GM12878 (cell line): ENCODE measurements at places on chromosomes 3 and 15. TPM values are rescaled to one million over a fixed set of nuclear protein-coding genes. Genes with fewer than 3 reads are reported as not detected.

CHRFAM7A gene
- not detected in 2 replicates for total RNA-seq

GCSAM gene
- 81.5 and 100 TPM in 2 replicates for total RNA-seq

TMEM39A gene
- 35.8 and 39.0 TPM in 2 replicates for total RNA-seq

DLG1 gene
- 60.6 and 62.4 TPM in 2 replicates for total RNA-seq

GOLGA8G gene
- total RNA-seq, result not detected in 2 replicates

DTWD1 gene
- 15.1 and 16.0 TPM in 2 replicates for total RNA-seq

SCAMP5 gene
- total RNA-seq, result 24.8 and 25.5 TPM in 2 replicates

DNA sequence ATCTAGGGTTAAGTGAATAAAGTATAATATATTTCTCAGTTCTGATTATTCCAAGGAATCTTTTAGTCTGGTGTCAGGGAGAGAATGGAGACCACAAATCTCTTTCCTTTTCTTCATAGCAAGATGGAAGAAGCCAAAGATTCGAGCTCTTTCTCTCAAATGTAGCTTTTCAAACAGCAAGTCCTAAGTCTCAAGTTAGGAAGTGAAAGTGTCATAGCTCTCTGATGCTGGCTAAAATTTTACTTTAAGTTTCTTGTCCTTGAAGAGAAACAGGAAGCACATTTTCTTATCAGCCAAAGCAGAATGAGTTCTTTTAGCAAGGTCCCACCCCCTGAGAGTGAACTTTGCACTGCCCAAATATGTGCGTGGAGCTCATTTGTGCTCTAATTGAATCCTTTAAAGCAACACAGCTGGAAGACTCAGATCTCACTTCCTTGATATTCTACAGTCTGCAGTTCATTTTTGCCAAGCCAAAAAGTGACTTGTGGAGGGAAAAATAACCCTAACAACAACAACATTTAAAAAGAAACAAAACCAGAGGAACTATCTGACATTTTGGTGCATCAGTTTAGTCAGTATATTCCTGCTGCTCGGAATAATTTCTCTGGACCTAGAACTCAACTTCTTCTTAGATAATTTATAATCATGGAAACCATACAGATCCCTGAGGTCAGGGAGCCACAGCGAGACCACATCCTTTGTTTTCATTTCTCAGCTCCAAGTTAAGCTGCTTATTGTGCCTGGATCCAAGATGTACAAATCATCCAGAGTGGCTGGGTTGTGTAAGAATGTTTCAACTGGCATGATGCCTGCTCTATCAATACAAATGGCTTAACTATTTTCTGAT, 238.7 kb upstream of the P2RY1 start:
- peak; percentile 88 for DNase-seq
- peaks cover 7% of the 10 kb centered on the region for H3K4me1 ChIP-seq
- H3K27me3 ChIP-seq, result no peaks in the 10 kb centered on the region
- no peaks in the 10 kb centered on the region for H3K36me3 ChIP-seq
- no peak overlapping the region for H3K4me3 ChIP-seq
- H3K27ac ChIP-seq, result peak overlapping the region; percentile 16

DNA sequence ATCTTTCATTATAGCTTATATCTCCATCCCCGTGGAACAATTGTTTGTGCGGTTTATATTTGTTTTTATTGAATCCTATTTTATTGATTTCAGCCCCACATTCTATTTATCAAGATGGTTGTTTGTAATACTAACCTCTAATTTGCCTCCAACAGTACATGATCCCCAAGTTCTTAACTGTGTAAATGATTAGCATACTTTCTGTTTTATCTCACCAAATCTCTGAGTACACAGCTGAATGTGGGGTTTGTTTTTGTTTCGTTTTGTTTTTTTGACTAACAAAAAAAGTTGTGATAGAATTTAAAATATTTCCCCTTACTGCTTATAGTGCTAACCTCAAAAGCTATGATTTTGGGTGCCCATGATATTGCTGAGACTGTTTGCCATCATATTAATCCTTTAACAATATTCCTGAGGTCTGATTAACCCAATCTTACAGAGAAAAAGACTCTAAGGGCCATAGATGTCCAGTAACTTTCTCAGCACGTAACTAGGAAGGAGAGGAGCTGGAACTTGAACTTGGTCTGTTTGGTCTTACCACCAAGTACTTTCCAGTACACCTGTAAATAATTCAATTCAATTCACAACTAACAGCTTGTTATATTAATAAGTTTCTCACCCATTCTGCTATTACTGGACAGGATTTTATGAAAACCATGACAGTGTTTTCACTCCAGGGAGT, 789.8 kb downstream of the TUSC7 start:
- no peaks in the 10 kb centered on the region for H3K27me3 ChIP-seq
- no peak overlapping the region for H3K27ac ChIP-seq
- H3K36me3 ChIP-seq, result no peaks in the 10 kb centered on the region

GRCh38 chr3:135792174-135792573, 173.4 kb upstream of the PPP2R3A start:
- H3K36me3 ChIP-seq, result no peaks in the 10 kb centered on the region
- H3K4me3 ChIP-seq, result no peak overlapping the region
- DNase-seq, result no peak
- no peak overlapping the region for H3K27ac ChIP-seq

DNA sequence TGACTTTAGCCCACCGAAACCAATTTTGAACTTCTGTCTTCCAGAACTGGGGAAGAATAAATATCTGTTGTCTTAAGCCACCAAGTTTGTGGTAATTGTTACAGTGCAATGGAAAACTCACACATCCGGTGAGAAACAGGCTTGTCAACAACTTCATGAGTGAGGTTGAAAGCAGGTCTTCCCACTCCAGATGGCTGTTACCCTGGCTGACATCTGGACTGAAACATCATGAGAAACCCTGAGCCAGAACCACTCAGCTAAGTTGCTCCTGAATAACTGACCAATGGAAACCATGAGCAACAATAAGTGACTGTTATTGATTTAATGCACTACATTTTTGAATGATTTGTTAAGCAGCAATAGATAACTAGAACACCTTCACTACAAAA, 10.3 kb downstream of the ACSBG1 start:
- H3K36me3 ChIP-seq, result no peaks in the 10 kb centered on the region
- no peak overlapping the region for H3K27ac ChIP-seq
- no peak for DNase-seq
- no peaks in the 10 kb centered on the region for H3K27me3 ChIP-seq

DNA sequence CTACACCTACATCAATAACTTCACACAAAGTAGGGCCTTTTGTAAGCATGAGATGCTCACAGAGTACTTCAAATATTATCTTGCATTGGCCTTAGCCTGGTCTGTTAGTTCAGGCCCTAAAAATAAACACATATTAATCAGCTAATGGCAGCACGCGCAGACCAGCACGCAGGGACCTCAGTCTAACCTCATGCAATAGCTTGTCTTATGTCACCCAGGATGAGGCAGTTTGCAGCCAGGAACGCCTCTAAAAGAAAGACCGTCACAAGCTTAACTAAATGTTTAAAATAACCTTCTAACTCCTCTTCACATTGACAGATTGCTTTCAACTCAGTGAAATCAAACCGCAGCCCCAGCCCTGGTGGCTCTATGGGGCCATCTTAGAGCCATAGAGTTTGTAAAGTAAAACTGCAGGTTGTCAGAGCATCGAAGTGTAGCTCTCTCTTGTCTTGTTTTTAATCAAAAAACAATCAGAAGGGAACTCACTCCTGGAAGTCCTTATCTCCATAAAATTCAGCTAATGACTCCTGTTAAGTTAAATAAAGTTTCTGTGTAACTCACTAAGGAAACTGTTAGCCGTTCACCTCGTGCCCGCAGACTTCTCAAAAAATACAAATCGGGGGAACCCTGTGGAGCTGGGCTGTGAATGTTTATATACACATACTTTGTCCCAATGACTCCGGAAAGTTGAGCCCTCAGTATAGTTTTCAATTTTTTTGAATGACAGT, 212.6 kb downstream of the CDIN1 start:
- no peaks in the 10 kb centered on the region for H3K4me1 ChIP-seq
- DNase-seq, result no peak
- no peaks in the 10 kb centered on the region for H3K27me3 ChIP-seq

- no peak overlapping the region for H3K27ac ChIP-seq
- H3K27me3 ChIP-seq, result no peaks in the 10 kb centered on the region
- no peaks in the 10 kb centered on the region for H3K36me3 ChIP-seq
Observed at GRCh38 chr3:10561946-10562560, 56.7 kb upstream of the ATP2B2 start.

DNA sequence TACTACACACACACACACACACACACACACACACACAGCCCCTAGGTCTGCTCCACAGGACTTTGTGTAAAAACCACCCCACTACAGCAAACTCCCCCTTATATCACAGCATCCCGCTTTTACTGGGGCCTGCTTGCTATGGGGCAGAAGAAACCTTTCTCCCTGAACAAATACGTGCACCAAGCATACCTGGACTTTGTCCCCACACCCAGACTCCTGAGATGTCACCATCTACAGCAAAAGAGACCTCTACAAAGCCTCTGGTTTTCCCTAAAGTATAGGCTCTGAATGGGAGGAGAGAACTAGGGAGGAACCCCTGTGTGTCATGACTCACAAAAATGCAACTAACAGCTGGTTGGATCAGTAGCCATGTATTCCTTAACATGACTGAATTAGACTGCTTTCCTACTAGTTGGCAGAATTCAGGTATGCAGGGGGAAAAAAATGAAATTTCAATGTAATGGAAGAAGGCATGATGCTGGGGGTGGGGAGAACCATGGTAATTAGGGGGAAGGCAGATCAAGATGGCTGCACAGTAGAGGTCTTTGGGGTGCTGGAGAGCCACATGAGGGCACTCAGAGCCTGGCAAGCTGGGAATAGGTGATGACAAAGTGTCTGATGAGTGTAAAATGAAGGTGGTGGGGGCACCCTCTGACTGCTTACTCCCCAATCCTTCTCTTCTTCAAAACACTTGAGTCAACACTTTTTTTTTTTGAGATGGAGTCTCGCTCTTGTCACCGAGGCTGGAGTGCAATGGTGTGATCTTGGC, 45.9 kb downstream of the DAPK2 start:
- no peak overlapping the region for H3K27ac ChIP-seq
- no peak for DNase-seq
- no peaks in the 10 kb centered on the region for H3K27me3 ChIP-seq
- H3K36me3 ChIP-seq, result no peaks in the 10 kb centered on the region
- peaks cover 26% of the 10 kb centered on the region for H3K4me1 ChIP-seq
- H3K4me3 ChIP-seq, result no peak overlapping the region

- H3K27me3 ChIP-seq, result no peaks in the 10 kb centered on the region
- no peak overlapping the region for H3K4me3 ChIP-seq
- no peak overlapping the region for H3K27ac ChIP-seq
Observed at GRCh38 chr3:55412545-55412944, 74.6 kb downstream of the WNT5A start.

DNA sequence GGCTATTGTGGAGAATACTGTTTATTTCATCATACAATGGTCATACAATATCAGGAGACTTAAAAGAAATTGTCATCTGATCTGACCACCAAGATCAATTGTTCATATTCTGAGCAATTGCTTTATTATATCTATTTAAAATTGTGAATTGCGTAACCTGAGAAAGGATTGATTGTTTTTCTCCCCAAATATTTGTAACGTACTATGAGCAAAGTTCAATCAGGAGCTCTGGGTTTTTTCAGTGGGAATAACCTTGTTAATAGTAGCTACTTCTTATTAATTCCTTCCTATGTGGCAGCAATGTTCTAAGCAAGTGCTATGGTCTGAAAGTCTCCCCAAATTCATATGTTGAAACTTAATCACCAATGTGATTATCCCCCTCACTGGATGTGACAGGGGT, 323.1 kb downstream of the ZPLD1 start:
- H3K4me1 ChIP-seq, result no peaks in the 10 kb centered on the region
- H3K4me3 ChIP-seq, result no peak overlapping the region
- H3K27ac ChIP-seq, result no peak overlapping the region
- no peak for DNase-seq

GRCh38 chr3:151476344-151477018, 15.6 kb upstream of the IGSF10 start:
- no peaks in the 10 kb centered on the region; the same call in 1 of the 2 replicates for H3K27me3 ChIP-seq
- no peak overlapping the region for H3K4me3 ChIP-seq
- H3K36me3 ChIP-seq, result no peaks in the 10 kb centered on the region
- no peak overlapping the region for H3K27ac ChIP-seq
- no peak for DNase-seq
- no peaks in the 10 kb centered on the region for H3K4me1 ChIP-seq

DNA sequence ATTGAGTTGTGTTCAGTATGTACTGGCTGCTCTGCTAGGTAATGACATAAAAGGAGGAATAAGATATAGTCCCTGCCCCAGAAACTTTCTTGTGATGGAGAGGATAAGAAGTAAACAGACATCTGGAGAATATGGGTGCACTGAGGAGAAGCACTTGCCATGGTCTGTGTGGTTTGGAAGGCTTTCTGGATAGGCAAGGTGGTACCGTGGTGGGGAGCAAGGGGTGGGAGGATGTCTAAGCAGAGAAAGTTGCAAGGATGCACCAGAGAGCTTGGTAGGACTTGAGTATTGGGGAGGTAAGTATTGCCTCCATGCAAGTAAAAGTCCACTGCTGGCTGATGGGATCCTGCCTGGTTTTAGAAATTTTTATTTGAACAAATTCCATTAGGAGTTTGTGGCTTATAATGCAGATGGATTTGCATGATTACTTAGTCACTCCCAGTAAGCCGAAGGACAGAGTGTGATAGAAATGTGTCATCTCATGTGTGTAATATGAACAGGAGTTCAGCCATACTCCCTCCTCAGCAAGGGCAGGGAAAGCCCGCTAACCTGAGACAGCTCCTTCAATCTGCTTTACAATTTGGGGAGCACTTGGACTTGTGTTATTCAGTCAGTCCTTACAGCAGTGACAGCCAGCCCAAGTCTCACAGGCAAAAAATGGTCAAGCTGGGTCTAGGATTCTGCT, 53.6 kb downstream of the CLSTN2 start:
- no peak overlapping the region for H3K27ac ChIP-seq
- H3K36me3 ChIP-seq, result no peaks in the 10 kb centered on the region
- no peaks in the 10 kb centered on the region; the same call in 1 of the 2 replicates for H3K27me3 ChIP-seq
- H3K4me3 ChIP-seq, result no peak overlapping the region

DNA sequence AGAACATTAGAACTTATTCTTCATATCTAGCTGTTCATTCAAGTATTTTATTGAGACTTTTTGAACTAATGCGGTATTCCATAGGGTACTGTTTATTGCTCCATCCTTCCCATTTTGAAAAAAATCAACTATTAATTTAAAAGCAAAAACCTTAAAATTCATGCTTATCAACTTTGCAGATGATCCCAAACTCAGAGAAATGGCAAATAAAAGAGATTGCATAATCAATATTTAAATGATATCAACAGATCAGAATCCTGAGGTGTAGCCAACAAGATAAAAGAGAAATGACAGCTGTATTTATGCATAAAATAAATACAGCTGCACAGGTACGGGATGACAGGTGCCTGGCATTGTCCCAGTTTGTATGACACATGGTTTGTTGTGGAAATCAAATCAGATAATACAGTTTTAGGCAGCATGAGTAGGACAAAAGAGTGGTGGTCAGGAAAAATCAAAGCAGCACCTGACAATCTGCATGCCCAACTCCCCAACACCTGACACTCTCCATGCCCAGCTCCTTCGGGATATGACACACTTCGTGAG, 42.4 kb upstream of the CMTM8 start:
- H3K4me3 ChIP-seq, result no peak overlapping the region
- H3K27ac ChIP-seq, result no peak overlapping the region
- H3K4me1 ChIP-seq, result no peaks in the 10 kb centered on the region
- DNase-seq, result no peak

DNA sequence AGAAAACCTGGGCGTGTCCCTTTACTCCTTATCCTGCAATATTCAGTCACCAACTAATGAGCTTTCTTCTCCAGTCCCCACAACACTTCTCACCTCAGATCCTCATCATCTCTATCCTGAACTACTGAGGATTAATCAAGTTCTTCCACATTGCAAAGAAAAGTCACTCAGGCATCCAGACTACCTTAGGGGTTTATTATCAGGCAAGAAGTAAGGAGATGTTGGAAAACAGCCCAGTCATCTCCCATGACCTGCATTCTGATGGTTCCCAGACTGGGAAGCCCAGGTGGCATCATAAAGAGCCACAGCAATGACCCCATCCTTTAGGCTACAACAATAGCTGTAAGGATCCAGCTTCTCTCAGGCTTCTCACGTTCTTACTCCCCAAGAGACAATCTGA, 3.5 kb upstream of the TBC1D5 start:
- no peak for DNase-seq
- H3K36me3 ChIP-seq, result no peaks in the 10 kb centered on the region
- H3K4me3 ChIP-seq, result no peak overlapping the region
